ENCODE measurements at places on chromosomes 7 and 10. TPM values are rescaled to one million over a fixed set of nuclear protein-coding genes. Genes with fewer than 3 reads are reported as not detected.
A peak's percentile ranks its signal among the peaks of the same experiment; 100 is the strongest.

GRCh38 chr10:110486680-110487410 lies 10.9 kb upstream of the DUSP5 start:
- DNase-seq = no peak

PLXDC2 gene
- total RNA-seq = 31.6 TPM

GRCh38 chr7:157462419-157462771 lies 125.6 kb downstream of the DNAJB6 start:
- no peak for DNase-seq

GRCh38 chr7:142454862-142455261 lies 197.0 kb upstream of the PRSS58 start:
- DNase-seq = no peak

GBF1 gene
- total RNA-seq = 62.9 TPM

KAZALD1 gene
- total RNA-seq = 8.5 TPM

DNA sequence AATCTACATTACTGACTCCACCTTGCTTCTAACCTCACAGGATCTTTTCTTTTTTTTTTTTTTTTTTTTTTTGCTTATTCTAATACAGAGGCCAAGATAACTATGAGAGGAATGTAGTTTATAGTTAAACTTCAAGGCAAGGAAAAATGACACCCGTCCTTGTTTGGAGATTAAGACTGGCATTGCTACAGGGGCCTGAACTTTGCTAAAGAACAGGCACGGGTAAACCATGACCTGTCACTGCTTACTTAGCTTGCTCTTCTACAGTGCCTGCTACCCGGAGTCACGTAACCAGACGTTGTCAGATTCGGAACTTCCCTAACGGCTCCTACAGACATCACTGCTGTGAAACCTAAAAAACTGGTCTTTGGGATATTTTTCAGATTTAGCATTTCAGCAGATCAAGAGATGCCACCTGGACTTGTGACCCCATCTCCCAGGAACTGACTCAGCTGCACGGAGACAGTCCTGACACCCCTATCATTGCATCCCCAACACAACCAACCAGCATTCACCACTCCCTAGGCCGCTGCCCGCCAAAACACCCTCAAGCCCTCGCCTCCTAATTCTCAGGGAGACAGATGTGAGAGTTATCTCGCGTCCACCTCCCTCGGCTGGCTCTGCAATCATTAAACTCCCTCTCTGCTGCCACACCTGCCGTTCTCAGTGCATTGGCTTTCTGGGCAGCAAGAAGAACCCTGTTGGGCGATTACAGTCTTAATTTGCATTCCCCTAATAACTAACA lies 27.5 kb downstream of the MAD1L1 start:
- DNase-seq = peak; percentile 13

GRCh38 chr7:45129181-45129800 lies 17.8 kb upstream of the TBRG4 start:
- DNase-seq = no peak

OR6V1 gene
- total RNA-seq = not detected

DNA sequence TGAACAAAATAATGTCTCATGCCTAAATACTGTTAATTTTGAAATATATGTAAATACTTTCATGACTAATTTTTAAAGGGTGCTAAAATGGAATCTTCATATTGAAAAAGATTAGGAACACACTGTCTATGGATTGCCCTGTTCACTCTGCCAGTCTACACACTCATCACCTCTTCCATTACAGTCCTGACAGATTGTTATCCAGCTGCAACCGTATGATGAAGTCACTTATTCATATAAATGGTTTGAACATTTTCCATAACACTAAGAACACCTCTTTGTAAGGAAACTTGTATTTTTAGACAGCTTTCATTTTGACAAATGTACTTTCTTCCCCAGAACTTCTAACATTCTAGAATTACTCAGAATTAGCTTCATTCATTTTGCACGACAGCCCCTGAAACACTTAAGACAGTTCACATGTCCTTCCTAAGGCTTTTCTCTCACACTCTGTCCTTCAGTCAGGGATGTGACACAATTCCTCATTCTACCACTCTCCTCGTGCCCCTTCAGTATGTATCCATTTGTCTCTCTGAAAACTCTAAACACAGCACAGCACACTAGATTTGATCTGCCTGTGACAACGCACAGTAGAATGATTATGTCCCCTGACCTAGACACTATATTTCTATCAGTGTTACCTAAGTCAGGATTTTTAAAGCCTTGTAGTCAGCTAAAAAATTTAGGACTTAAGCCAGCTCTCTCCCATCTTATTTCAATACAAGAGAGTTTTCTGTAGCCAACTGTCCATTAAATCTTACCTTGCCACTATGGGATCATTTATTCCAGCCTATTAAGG lies 71.9 kb downstream of the ORC5 start:
- DNase-seq = no peak

MSMB gene
- not detected for total RNA-seq

OPALIN gene
- total RNA-seq = not detected

Measured in mucosa of descending colon (tissue), 3 donors.